ENCODE measurements at places on chromosomes 16 and 17.

GRCh38 chr17:59341922-59342321 lies 10.5 kb downstream of the YPEL2 start:
- no peak for DNase-seq

- no peak for DNase-seq
Measured at GRCh38 chr17:45395569-45396415, 36.9 kb downstream of the ARHGAP27 start.

DNA sequence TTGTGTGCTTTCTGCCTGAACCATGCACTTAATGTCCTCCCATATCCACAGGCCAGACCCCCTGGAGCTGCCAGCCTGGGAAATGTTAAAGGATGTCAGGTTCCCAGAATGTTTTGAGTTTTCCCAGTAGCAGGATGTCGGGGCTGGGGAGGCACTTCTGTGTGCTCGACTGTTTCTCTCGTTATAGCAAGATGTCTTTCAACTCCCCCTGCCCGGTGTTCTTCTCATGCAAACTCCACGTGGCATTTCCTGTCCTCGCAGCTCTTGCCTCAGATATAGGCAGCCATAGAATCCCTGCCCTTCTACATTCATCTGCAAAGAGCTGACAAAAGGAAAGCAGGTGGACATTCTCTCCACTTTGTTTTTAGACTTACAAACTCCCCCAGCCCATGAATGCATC lies 457.2 kb upstream of the CDH11 start:
- no peak for DNase-seq

GRCh38 chr16:58970775-58971174 lies 236.7 kb upstream of the GOT2 start:
- DNase-seq = no peak

- DNase-seq = peak; percentile 33
Measured at GRCh38 chr16:85931596-85932402, 32.8 kb downstream of the IRF8 start.

DNA sequence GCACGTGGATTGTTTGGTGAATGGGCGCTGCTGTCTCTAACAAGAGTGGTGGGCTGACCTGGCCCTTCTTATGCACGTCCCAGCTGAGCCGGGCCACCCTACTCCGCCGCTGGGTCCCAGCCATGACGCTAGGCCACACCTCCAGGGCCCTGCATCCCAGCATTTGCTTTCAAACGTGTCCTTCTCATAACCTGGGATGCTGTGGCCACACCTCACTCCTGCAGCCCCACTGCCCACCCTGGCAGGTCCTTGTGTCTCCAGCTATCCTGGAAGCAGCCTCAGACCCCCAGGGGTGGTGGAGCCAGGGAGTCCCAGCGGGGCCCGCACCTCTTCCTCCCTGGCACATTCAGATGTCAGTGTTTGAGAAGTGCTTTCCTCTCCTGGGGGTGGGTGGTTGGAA lies 168.6 kb downstream of the IRF8 start:
- no peak for DNase-seq

DNA sequence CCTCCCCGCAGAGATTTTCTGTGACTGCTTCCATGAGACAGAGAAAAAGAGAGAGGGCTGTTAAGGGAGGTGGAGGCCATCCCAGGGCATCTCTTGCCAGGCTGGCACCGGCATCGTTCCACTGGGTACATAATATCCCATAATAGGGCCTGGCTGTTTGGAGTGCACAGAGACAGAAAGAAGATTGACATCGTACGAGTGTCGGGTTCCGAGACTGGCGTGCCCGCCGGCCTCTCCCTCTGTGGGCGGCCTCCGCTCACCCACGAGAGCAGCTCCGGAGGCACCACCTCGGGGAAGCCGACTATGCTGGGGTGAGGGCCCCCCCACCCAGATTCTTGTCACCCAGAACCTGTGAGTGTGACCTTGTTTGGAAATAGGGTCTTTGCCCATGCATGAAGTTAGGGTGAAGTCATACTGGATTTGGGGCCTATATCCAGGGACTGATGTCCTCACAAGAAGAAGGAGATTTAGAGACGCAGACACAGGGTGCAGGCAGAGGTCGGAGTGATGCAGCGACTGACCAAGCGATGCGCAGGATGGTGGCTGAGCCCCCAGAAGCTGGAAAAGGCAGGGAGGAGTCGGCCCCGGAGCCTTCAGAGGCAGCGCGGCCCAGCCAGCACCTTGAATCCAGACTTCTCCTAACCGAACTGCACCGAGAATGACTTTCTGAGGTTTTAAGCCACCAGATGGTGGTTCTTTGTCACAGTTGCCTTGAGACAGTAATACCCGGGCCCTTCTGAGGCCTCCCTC lies 101.8 kb upstream of the CIBAR2 start:
- no peak for DNase-seq

GRCh38 chr17:1561420-1562175 lies 994 bp downstream of the PITPNA start:
- peak; percentile 49 for DNase-seq

- no peak for DNase-seq
Measured at GRCh38 chr17:77409282-77410161, 268.8 kb downstream of the SEC14L1 start.

DNA sequence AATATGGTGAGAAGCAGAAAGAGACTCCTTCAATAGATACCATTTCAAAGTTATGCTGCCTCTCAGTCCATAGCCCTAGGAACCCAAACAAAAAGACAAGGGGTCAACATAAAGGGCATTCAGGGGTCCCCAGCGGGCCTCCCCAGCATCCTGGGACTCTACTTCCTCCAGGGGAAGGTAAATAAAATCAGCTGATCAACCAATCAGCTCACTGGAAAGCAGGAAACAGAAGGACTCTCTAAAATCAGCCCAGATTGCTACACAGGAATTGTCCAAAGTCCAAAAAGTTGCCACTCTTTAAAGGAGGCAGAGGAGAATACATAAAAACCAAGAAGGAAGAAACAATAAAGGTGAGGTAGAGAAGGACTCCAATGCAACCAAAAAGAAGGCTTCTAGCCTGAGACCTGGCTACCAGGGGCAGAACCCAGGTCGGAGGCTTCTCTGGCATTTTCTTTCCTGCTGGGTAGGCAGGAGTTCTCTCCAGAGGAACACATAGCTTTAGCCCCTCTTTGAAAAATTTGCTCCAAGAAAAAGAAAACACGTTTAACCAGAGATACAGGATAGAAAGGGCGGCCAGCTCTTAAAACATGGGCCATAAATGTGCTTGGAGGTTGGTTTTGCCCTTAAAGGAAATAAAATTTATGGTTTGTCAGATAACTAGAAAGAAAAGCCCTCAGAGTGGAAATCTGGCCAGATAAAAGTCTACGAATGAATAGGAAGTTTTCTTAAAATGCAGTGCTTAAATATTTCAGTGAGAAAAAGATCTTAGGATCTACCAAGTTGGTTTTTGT lies 404.6 kb downstream of the SOX9 start:
- no peak for DNase-seq

DNA sequence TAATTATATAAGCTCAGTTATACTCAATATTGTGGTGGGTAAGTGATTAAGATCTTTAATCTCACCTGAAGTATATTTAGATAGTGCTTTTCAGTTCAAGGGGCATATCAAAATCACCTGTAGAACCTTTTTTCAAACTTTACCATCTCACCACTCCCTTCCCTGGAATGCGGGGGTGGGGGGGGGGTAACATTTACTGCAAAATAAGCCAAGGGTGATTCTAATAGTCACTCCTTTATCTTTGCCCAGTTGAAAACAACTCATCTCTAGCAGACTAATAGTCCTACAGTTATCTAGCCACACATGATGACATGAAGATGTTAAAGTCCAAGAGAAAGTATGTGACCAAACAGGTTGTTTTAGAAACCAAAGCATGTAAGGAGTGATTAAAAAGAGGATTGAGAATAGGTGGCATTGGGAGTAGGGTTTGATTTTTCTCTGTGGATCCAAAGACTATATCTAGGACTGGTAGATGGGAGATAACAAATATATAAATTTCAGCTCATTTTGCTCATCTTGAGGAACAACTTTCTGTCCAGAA lies 21.5 kb downstream of the LPCAT2 start:
- no peak for DNase-seq

- peak; percentile 99 for DNase-seq
Measured at GRCh38 chr16:28494121-28494851, at the start of gene APOBR. Gene APOBR (plus strand): TSS chr16:28494643. CDS start chr16:28494682, 39 bp downstream.

DNA sequence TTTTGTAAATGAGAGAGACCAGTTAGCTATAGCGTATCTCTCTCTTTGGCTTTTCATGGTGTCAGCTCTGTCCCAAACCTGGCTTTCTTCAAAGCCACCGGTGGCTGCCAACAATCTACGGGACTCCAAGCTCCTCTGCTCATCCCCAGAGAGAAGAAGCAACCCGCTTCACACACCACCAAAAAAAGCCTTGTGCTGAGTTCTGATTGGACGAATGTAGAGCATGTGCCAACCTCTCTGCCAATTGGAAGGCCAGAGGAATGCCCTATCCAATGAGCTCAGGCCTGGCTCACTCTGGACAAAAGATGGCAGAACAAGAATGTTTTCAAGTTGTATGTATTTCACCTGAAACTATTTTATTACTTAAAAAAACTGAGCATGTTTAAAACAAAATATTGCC lies 202.4 kb downstream of the C16orf95 start:
- DNase-seq = no peak

GRCh38 chr17:32102646-32103186 lies 39.6 kb upstream of the RHOT1 start:
- DNase-seq = no peak

Data from common myeloid progenitor, CD34-positive (primary cell).